ENCODE measurements at places on chromosomes 1 and 21. TPM values are rescaled to one million over a fixed set of nuclear protein-coding genes. Genes with fewer than 3 reads are reported as not detected.

FAAH gene
- 6.2 TPM for total RNA-seq

TMEM50B gene
- 33.7 TPM for total RNA-seq

RPAP2 gene
- total RNA-seq, result 31.6 TPM

PEX11B gene
- 34.1 TPM for total RNA-seq

OR2AK2 gene
- not detected for total RNA-seq

MCOLN3 gene
- total RNA-seq, result 11.5 TPM

MPZ gene
- 6.1 TPM for total RNA-seq

CA14 gene
- total RNA-seq, result not detected

AUNIP gene
- total RNA-seq, result 4.4 TPM

TEX38 gene
- not detected for total RNA-seq

TPTE gene
- not detected for total RNA-seq

PLA2G2A gene
- not detected for total RNA-seq

CD164L2 gene
- total RNA-seq, result not detected

RXFP4 gene
- not detected for total RNA-seq

TSPEAR gene
- not detected for total RNA-seq
